ENCODE measurements at places on chromosomes 4 and X. TPM values are rescaled to one million over a fixed set of nuclear protein-coding genes. Genes with fewer than 3 reads are reported as not detected.

The DMD gene
- total RNA-seq, result 11.8 TPM

The PRPS2 gene
- total RNA-seq, result 84.2 TPM

The STOX2 gene
- total RNA-seq, result not detected

The SSX2 gene
- 87.5 TPM for total RNA-seq

The ARSJ gene
- total RNA-seq, result not detected

The SLC9B1 gene
- 0.78 TPM for total RNA-seq

The BEND2 gene
- total RNA-seq, result not detected

The ARHGAP36 gene
- total RNA-seq, result not detected

DNA sequence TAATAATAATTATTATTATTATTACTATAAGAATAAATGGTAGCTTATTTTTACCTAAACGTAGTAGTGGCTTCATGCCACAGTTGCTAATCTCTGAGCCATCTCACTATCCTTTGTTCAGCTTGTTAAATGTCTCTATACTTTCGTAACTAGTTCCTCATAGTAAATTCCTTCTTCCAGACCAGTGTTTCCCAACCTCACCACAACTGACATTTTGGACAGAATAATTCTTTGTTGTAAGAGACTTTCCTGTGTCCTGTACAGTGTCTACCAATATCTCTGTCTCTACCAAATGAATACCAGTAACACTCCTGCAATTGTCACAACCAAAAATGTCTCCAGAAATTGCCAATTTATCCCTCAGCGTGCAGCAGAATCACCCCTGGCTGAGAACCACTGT lies 1040.9 kb downstream of the DMD start:
- H3K27me3 ChIP-seq, result no peaks in the 10 kb centered on the region
- no peak overlapping the region for H3K4me3 ChIP-seq
- DNase-seq, result no peak
- H3K4me1 ChIP-seq, result no peaks in the 10 kb centered on the region

DNA sequence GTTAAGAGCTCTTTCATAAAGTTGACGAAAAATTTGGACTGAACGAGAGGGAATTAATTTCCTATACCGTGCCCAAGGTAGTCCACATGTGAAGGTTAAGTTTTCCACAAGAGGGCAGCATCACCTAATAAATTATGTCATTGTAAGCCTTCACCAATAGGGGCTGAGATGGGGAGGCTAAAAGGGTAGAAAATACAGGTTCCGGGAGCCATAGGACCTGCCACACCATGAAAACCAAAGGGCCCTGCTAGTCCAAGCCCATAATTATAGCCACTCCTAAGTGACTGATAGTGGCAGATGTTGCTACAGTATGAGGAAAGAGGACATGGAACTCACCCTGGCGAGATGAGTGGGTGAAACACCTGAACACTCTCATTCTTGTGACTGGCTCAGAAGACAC lies 122.2 kb downstream of the SHROOM4 start:
- no peak overlapping the region for H3K4me3 ChIP-seq
- H3K27me3 ChIP-seq, result no peaks in the 10 kb centered on the region
- no peaks in the 10 kb centered on the region for H3K36me3 ChIP-seq

GRCh38 chr4:107283587-107284559 lies 247.8 kb upstream of the DKK2 start:
- H3K4me1 ChIP-seq, result no peaks in the 10 kb centered on the region
- H3K36me3 ChIP-seq, result no peaks in the 10 kb centered on the region
- H3K27me3 ChIP-seq, result no peaks in the 10 kb centered on the region
- DNase-seq, result no peak
- no peak overlapping the region for H3K4me3 ChIP-seq

DNA sequence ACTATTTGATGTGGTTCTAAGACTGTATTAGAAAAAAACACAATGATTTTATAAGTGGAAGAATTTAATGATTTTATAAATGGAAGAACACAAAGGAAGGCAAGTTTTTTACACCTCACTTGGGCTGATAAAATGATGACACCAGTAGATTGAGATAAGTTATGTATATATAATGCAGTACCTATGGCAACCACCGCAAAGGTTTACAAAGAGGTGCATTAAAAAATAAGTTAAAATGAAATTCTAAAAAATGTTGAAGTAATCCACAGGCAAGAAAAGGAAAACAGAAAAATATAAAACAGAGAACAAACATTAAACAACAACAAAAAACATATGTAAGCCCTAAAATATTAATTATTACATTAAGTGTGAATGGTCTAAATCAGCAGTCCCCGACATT lies 490.9 kb upstream of the AADAT start:
- no peaks in the 10 kb centered on the region for H3K36me3 ChIP-seq
- H3K27ac ChIP-seq, result no peak overlapping the region
- no peak overlapping the region for H3K4me3 ChIP-seq

- H3K27ac ChIP-seq, result no peak overlapping the region
- DNase-seq, result no peak
- H3K4me1 ChIP-seq, result no peaks in the 10 kb centered on the region
- no peak overlapping the region for H3K4me3 ChIP-seq
Observed at GRCh38 chr4:103424853-103425252, 226.7 kb upstream of the CENPE start.

DNA sequence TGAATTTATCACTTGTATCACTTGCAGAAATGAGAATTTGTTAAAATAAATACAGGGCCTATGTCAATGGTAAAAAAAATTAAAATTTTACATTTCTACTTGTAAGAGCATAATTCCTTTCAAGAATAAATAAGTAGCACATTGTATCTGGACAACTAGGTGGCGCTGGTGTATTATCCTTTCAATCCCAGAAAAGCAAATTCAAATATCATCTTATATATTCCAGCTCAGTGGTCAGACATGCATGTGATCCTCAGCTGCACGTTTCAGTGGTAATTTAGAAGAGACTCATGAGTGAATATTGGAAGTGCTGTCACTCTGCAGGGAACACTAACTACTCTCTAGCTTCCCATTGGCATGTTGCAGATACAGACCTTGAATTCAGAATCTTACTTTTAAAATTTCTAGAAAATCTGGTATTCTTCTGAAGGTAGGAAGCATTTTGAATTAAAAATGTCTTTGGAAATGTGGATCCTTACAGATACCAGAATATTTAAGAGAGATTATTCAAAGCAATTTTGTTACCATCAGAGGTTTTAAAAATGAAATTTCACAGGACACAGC lies 1414.7 kb upstream of the TENM3 start:
- no peaks in the 10 kb centered on the region for H3K27me3 ChIP-seq
- no peak for DNase-seq
- no peak overlapping the region for H3K4me3 ChIP-seq
- H3K4me1 ChIP-seq, result no peaks in the 10 kb centered on the region
- no peaks in the 10 kb centered on the region for H3K36me3 ChIP-seq

DNA sequence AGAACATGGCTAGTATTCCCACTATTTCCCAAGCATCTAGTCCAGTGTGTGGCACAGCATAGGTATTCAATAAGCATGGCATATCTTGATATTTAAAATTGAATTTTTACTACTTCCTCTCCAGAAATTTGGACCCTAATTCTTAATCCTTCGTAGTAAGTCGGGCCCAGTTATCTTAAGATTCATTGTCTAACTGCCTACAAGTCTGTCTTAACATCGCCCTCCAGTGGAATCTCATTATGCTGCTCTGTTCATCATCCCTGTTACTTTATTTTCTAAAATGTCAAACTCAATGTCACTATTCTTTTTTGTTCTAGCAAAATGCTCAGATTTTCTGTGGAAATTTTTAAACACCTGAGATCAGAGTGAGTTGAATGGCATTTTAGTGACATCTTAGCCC lies 606.2 kb downstream of the KLHL13 start:
- H3K4me3 ChIP-seq, result no peak overlapping the region
- no peak overlapping the region for H3K27ac ChIP-seq
- no peaks in the 10 kb centered on the region for H3K27me3 ChIP-seq
- H3K36me3 ChIP-seq, result no peaks in the 10 kb centered on the region
- H3K4me1 ChIP-seq, result no peaks in the 10 kb centered on the region
- no peak for DNase-seq

- no peak overlapping the region for H3K27ac ChIP-seq
- no peaks in the 10 kb centered on the region for H3K4me1 ChIP-seq
- DNase-seq, result no peak
- H3K27me3 ChIP-seq, result no peaks in the 10 kb centered on the region
Observed at GRCh38 chr4:113979905-113980615, 613 bp upstream of the ARSJ start.

DNA sequence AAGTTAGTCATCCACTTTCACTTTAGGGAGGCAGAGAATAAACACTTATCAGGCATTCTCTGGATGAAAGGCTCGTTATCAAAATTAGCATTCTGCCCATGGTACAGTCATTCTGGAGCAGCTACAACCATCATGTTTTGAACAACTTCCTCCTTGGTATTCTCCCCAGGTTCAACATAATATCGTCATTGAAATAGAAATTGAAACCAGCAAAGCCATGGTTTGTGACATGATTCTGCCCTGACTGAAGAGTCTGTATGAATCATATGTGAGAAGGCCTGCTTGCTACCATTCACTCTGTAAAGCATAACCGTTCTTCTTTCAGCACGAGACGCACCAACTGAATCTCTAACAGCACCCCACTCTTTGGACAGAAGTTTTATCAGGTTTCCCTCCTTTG lies 127.5 kb upstream of the RADX start:
- no peak overlapping the region for H3K4me3 ChIP-seq
- no peaks in the 10 kb centered on the region for H3K36me3 ChIP-seq
- no peak overlapping the region for H3K27ac ChIP-seq
- DNase-seq, result no peak

GRCh38 chr4:44147571-44148075 lies 301.0 kb downstream of the KCTD8 start:
- H3K27ac ChIP-seq, result no peak overlapping the region
- no peak overlapping the region for H3K4me3 ChIP-seq
- no peak for DNase-seq
- H3K27me3 ChIP-seq, result no peaks in the 10 kb centered on the region
- no peaks in the 10 kb centered on the region for H3K4me1 ChIP-seq

DNA sequence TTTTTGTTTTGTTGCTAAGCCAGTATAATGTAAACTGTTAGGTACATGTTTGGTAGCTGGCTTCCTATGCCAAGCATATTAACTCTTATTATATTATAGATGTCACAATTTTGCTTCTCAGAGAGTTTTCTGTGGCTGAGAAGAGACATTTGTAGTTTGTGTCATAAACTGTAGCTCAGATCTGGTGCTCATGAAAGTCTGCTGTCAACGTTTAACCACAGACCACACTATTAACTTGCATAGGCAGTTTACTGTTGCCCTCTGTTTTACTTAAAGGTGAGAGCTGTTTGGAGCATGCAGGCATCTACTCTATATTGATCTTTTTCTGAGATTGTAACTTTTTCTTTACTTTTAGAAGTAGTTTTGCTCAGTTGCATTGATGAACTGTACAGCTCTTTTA lies 166.8 kb downstream of the TLL1 start:
- no peaks in the 10 kb centered on the region for H3K36me3 ChIP-seq
- H3K4me1 ChIP-seq, result no peaks in the 10 kb centered on the region
- H3K4me3 ChIP-seq, result no peak overlapping the region

DNA sequence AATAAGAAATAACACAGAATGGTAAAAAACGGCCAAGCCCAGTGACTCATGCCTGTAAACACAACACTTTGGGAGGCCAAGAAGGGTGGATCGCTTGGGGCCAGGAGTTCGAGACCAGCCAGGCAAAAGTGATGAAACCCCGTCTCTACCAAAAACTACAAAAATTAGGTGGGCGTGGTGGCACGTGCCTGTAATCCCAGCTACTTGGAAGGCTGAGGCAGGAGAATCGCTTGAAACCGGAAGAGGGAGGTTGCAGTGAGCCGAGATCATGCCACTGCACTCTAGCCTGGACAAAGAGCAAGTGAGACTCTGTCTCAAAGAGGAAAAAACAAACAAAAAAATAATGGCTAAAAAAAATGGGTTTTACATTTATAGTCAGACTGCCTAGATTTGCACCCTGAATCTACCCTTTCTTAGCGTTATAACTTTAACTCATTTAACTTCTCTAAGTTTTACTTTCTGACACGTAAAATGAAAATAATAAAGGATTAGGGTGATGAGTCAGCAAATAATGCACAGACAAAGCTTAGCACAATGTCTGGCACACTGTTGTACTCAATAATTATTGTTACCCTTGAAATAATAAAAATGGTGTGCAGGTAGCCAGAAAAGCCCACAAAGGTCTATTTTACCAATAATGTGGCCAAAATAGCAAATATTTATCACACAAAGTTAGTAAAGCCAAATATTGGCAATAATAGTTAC lies 55.0 kb downstream of the ATP11C start:
- no peaks in the 10 kb centered on the region for H3K27me3 ChIP-seq
- peaks cover 4% of the 10 kb centered on the region for H3K36me3 ChIP-seq
- DNase-seq, result peak; percentile 32
- no peak overlapping the region for H3K4me3 ChIP-seq

DNA sequence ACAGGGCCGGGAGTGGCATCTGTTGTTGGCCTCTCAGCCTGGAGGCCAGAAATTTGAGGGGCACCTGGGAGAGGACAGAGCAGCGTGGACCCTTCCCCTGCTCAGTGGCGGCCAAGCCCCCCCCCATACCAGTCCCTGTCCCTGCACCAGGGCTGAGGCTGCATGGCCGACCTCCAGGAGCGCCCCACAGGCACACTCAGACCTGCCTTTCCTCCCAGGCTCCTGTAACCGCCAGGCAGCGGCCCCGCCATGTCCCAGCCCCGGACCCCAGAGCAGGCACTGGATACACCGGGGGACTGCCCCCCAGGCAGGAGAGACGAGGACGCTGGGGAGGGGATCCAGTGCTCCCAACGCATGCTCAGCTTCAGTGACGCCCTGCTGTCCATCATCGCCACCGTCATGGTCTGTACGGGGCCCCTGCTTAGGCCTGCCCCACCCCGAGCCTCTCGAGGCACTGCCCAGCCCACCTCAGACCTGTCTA lies 15.3 kb downstream of the TMEM175 start:
- no peak overlapping the region for H3K27ac ChIP-seq
- H3K36me3 ChIP-seq, result no peaks in the 10 kb centered on the region
- no peak overlapping the region for H3K4me3 ChIP-seq
- no peaks in the 10 kb centered on the region for H3K4me1 ChIP-seq

GRCh38 chr4:116332508-116332907 lies 752.9 kb downstream of the TRAM1L1 start:
- no peaks in the 10 kb centered on the region for H3K27me3 ChIP-seq
- H3K27ac ChIP-seq, result no peak overlapping the region
- H3K36me3 ChIP-seq, result no peaks in the 10 kb centered on the region
- no peak overlapping the region for H3K4me3 ChIP-seq

DNA sequence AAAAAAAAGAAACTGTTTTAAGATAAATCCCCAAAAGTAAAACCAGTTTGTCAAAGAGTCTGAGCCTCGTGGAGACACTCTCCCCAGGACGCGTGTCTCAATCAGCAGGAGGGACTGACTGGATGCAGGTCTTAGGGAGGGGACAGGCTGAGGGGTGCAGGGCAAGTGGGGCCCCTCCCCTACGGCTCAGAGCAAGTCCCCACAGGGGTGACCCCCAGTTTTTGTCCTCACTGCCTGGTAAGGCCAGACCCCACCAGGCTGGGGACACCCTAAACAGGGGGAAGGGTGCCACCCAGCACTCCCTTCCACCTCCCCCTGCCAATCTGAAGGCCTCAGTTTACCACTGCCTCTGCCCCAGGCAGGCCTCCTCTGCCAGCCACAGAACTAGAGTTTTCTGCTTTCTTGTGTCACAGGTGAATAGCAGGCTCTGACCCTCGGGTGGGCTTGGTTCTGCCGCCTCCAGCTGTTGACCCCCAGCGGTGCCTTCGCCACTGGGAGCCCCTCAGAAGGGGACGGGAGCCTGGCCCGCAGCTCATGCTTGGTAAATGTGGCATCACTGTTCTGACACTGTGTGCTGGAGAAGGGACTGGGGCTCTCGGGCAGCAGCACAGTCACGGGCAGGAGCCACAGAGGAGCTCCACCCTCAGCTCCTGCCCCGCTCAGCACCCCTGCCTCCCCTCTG lies 69.8 kb upstream of the MXD4 start:
- H3K4me1 ChIP-seq, result peaks cover 7% of the 10 kb centered on the region
- no peak for DNase-seq
- H3K4me3 ChIP-seq, result no peak overlapping the region
- H3K27ac ChIP-seq, result no peak overlapping the region
- no peaks in the 10 kb centered on the region for H3K27me3 ChIP-seq

GRCh38 chrX:11105080-11105479 lies 6.1 kb upstream of the HCCS start:
- no peaks in the 10 kb centered on the region for H3K36me3 ChIP-seq
- DNase-seq, result peak; percentile 13
- H3K4me1 ChIP-seq, result peaks cover 5% of the 10 kb centered on the region
- H3K27me3 ChIP-seq, result no peaks in the 10 kb centered on the region
